Gastrocnemius medialis (tissue), 4 donors: ENCODE measurements at places on chromosomes 6 and 20. TPM values are rescaled to one million over a fixed set of nuclear protein-coding genes. Genes with fewer than 3 reads are reported as not detected.

Gene GTSF1L
- not detected for total RNA-seq

Gene RIPOR3
- total RNA-seq, result 6.7 TPM

Gene PPP1R3G
- total RNA-seq, result 0.10 TPM

Gene UNC93A
- total RNA-seq, result not detected

Gene COL10A1
- total RNA-seq, result not detected

Gene RAD21L1
- total RNA-seq, result not detected

Gene EFCAB8
- total RNA-seq, result not detected
